Stimulated activated CD4-positive, alpha-beta T cell treated with anti-CD3 and anti-CD28 coated beads, Interleukin-4, amount 100 ng/mL, for 4 hours (primary cell): ENCODE measurements at places on chromosomes 7 and 10.

GRCh38 chr7:50667338-50667737, 102.1 kb upstream of the DDC start:
- DNase-seq: no peak

- no peak for DNase-seq
Observed at GRCh38 chr7:86981127-86981526, 78.3 kb downstream of the ELAPOR2 start.

DNA sequence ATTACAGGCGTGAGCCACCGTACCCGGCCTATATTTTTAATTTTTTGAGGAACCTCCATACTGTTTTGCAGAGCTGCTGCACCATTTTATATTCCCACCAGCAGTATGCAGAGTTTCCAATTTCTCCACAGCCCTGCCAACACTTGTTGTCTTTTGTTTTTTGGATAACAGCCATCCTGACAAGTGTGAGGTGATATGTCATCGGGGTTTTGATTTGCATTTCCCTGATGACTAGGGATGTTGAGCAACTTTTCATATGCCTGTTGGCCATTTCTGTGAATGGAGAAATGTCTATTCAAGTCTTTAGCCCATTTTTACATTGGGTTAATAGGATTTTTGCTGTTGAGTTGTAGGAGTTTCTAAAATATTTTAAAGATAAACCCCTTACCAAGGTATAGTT, 22.2 kb downstream of the ENTPD7 start:
- DNase-seq: no peak

GRCh38 chr10:761376-761775, 71.9 kb upstream of the DIP2C start:
- no peak for DNase-seq

DNA sequence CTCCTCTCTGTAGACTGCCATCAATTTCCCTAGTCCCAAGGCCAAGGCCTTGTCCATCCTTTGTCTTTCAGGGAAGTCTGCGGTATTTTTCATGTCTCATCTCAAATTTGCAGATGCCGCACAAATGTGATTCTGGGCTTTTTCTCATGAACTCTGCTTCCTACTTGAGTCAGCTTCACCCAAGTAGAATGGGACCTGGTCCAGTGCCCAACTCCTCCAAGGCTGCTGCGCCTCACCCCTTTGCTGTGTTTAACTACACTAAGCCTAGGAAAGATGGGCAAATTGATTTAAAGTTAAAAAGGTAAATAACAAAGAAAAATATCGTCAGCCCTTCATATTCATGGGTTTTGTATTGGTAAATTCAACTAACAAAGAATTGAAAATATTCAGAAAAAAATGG, 1092.6 kb upstream of the AUTS2 start:
- no peak for DNase-seq

GRCh38 chr10:112700215-112700671, 249.8 kb upstream of the TCF7L2 start:
- DNase-seq: no peak

DNA sequence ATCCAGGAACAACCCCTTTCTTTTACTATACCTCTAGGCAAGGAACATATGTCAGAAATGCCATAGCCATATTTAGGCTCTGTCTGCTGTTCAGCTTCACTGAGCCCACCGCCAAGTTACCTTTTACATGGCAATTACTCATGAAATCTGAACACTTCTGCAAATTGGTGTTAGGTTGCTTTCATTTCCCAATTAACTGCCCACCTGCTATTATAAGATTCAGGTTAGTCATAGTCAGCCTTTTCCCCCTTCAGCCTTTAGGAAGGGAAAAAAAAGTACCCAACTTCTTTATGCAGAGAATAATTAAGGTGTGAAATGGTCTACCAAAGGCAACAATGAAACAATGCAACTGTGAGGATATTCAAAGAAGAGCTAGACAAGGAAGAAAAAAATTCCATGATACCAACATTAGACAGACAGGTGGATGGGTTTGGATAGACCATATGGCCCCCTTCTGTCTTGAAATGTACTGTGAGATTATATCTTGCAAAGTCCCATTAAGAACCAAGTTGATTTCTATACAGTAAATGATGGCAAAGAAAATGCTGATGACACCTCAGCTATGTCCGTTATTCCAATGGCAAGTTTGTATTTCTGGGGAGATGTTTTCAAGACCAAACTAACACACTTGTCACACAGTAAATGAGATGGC, 442.1 kb upstream of the NRP1 start:
- DNase-seq: no peak

DNA sequence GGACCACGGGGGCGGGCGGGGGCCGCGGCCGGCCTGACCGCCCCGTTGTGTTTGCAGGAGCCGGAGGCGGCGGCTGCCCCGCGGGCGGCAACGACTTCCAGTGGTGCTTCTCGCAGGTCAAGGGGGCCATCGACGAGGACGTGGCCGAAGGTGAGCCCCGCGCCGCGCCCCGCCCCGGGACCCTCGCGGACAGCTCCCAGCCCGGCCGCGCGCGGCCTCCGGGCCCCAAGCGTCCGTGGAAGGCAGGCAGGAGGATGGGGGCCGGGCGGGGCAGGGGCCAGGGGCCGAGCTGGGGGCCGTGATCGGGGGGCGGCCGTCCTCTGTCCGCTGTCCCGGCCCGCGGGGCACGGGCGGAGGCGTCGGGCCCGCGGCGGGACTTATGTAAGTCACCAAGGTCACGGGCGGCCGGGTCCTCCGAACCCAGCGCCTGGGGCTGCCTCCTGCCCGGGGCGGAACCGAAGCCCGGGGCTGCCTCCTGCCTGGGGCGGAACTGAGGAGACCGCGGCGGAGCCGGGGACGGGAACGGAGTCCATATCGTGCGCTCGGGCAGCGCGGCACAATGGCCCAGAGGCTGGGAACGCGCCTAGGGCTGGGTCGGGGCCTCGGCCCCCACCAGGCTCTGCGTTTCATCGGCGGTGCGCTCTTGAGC, 497 bp downstream of the PPP2R2D start:
- peak; percentile 48 for DNase-seq

DNA sequence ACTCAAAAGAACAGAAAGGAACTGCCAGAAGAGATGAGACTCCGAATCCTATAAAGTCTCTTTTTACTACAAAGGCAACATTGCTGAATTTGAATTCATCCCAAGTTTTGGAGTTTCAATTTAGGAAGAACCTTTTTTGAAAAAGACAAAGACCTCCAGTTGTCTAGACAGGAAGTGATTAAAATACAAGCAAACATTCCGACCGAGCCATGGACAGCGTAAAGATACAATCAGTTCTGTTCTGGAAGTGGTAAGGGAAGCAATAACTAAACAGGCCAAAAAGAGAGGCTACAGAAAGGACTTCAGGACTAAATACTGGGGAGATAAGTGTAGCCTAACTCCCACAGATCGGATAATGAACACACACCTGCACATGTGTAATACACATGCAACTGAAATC, 101.0 kb downstream of the SMURF1 start:
- no peak for DNase-seq

DNA sequence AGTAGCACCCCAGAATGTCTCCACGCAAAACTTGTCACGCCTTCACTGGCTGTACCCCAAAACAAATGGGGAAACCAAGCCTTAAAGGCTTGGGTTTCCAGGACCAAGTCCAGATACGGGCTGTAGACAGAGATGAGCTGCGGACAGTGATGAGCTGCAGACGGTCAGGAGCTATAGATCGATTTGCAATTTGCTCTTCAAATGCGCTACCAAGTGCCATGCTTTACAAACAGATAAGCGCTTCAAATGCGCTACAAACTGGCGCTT, 658 bp upstream of the SGCE start:
- no peak for DNase-seq

DNA sequence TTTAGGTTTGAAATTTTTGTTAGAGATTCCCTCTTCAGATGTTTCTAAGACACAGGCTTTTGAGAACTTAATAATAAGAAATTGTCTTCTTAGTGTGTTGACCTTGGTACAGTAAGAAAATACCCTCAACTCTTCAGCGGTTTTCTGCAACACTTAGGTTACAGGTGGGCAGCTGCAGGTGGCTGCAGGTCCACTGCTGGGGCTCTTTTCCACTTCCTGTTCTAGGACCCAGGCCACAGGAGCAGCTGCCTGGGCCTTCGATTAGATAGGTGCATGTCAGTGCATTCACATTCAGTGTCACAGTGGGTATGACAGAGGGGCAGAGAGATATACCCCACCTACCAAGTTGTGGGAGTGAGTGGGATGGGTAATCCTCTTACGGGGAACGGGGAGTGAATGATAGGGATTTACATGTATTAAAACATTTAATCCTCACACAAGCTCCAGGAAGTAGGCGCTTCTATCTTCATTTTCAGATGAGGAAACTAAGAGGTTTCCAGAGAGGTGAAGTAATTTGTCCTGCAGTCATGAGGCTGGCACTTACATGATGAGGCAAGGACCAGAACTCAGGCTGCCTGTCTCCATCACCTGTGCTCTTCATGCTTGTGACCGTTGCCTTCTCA, 20.2 kb upstream of the SUV39H2 start:
- DNase-seq: no peak

GRCh38 chr7:108249453-108249852, 119.3 kb upstream of the LAMB4 start:
- DNase-seq: no peak

- no peak for DNase-seq
Observed at GRCh38 chr10:98528166-98528804, 81.5 kb upstream of the HPS1 start.

DNA sequence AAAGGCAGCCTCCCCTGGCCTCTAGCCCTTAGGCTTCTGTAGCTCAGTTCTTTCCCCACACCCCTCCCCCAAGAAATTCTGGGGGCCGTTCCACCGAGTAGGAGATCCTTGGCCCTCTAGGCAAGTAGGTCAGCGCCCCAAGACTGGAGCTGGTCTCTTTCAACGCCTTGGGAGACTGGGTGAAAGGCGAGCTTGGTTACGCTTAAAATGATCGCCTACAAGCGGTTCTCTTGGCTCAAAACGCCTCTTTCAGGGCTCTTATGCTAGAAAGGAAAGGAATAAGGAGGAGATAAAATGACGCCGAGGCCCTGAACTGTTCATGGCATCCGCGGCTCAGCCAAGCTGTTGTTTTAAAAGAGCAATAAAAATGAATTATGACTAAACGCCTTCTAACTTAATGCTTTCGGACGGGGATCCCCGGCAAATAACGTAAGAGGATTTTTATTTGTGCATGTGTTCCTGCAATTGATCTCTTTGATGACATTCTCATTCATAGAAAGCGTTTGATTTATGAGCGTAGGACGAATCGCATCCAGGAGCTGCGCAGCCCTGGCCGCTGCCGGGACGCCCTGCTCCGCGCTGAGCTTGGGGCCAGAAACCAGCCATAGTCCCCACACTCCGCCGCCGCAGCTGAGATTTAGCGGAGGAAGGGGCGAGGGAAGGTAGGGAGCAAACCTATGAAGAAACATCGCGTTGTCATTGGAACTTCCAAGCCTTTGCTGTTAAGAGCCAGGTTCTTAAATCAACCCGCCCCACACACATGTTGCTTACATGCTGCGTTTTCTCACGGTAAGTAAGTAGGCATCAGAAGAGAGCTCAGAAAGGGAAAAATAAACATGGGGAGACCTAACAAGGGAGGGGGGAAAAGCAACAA, 3.0 kb upstream of the HOXA1 start:
- no peak for DNase-seq

GRCh38 chr10:42646687-42647640, 8.6 kb upstream of the ZNF33B start:
- no peak for DNase-seq

DNA sequence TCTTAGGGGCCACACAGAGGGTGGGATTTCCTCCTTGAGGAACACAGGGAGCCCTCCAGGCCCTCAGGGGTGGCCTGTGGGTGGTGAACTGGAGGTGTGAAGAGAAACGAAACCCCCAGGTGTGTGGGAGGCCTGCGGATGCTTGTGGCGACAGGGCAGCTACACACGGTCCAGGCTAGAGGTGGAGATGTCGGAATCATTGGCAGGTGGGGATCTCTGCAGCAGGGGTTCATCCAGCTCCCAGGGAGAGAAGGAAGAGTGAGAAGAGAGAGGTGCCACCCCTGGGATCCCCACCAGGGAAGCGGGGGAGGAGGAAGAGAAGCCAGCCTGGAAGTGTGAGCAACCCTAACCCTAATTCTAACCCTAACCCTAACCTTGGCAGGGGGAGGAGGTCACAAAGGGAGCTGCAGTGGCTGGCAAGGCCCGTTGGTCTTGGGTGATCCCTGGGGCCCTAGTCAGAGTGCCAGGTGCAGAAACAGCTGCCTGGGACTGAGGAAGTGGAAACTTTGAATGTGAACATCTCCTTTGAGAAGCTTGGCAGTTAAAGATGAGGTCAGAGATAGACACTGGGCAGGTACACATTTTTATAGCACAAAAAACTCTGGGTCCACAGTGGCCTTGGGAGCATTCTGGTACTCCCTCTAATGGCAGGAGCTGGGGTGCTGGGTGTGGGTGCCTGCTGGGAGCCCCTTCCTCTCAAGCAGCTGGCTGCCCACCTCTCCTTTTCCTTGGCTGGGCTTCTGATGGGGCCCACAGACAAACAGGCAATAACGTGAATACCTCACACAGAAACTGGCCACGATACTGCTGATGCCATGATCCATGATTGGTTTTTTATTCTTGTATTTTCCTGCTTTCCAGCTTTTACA, 6.8 kb upstream of the AEBP1 start:
- no peak for DNase-seq

GRCh38 chr7:151367284-151367683, 25.7 kb downstream of the NUB1 start:
- no peak for DNase-seq

GRCh38 chr10:113412161-113412560, 140.7 kb upstream of the HABP2 start:
- no peak for DNase-seq

- DNase-seq: no peak
Observed at GRCh38 chr7:36667007-36667745, 57.1 kb downstream of the AOAH start.

GRCh38 chr10:44397476-44398225, 12.8 kb upstream of the CXCL12 start:
- DNase-seq: no peak

DNA sequence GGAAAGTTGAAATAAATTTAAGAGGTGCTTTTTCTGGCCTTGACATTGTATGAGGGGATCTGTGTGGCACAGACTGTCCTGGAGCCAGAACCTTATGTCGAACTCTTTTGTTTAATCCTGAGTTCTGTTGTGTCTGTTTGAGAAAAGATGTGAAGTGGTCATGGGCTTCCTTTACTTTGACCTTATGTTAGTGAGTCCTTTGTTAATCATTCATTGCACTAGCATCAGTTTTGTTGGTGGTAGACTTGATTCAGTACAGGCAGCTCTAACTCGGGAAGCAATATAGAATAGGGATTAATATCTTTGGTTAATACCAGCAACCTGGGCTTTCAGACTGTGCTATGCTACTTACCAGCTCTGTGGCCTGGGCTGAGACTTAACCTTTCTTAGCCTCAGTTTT, 123.9 kb upstream of the FZD1 start:
- DNase-seq: no peak

DNA sequence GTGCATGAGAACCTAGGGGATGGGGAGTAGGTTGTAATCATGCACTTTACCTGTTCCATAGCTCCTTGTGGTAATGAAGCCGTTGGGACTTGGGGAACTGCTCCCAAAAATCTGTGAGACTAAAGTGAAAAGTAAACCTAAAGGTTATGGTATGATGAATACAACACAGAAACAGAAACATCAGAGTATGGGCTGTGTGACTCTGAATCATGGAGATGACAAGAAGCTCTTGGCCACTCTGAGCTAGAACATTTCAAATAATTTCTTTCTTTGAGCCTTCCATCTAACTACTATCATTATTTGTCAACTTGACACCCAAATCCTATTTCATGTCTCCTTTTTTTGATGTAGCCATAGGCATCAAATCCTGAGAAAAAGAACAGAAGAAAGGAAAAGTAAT, 2.9 kb downstream of the CLEC5A start:
- no peak for DNase-seq
